ENCODE measurements at places on chromosomes 1 and 21. TPM values are rescaled to one million over a fixed set of nuclear protein-coding genes. Genes with fewer than 3 reads are reported as not detected.

DNA sequence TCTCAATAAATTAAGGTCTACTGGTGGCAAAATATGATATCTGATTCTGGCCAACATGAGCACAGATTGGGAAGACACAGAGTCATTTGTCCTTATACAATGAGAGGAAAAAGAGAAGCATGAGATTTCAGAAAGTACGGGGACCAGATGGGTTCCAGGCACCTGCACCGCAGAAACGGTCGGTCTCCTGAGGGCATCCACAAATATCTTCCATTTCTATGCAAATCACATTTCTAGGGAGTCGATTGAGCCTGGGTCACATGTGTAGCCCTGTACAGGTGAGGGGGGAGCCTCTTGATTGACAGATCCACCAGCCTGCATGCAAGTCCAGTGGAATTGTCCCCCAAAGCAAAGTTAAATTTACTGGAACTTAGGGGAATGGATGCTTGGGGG is 415.6 kb downstream of the NPHP4 start:
- DNase-seq, result peak; percentile 13

- no peak for DNase-seq
These were observed 132.1 kb downstream of the DYRK1A start for GRCh38 chr21:37498664-37499063.

GRCh38 chr21:25457411-25457810 is 149.9 kb downstream of the MRPL39 start:
- DNase-seq, result no peak

DNA sequence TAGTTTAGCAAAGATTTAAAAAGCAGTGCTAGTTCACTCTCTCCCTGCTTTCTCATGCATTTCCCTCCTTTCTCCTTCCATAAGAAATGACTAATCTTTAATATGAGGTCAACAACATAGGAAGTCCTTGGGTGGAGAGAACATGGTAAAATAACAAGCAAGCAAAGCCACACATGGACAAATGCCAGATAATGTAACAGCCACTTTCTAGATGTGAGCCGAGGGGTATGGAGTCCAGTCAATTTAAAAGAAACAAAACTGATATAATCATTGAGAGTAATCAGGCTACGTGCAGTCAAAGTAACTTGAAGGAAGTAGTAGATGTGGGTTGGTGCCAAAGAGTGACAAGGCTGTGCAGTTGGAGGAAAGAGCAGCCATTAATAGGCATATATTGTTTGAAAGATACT is 69.6 kb downstream of the DUSP10 start:
- no peak for DNase-seq

- DNase-seq, result no peak
These were observed 33.2 kb upstream of the KLF18 start for GRCh38 chr1:44174630-44175029.

GBP5 gene
- 0.44 TPM for total RNA-seq

GBP7 gene
- not detected for total RNA-seq

DNA sequence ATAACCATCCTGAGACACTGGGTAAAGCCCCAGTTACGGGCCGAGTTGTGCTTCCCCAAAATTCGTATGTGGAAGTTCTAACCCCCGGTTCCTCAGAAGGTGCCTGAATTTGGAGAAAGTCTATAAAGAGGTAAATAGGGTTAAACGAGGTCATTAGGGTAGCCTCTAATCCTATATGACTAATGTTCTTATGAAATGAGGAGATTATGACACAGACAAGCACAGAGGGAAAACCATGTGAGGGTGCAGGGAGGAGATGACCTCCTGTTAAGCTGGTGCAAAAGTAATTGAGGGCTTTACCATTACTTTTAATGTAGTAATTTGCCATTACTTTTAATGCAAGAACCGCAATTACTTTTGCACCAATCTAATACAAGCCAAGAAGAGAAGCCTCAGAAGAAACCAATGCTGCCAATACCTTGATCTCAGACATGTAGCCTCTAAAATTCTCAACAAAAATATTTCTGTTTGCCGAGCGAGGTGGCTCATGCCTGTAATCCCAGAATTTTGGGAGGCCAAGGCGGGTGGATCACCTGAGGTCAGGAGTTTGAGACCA is 260.8 kb downstream of the GPATCH2 start:
- no peak for DNase-seq

DVL1 gene
- total RNA-seq, result 92.0 TPM

GRCh38 chr1:59332983-59333382 is 36.1 kb downstream of the FGGY start:
- DNase-seq, result no peak

- DNase-seq, result no peak
These were observed 455.3 kb downstream of the KCNT2 start for GRCh38 chr1:196152975-196153374.

Measured in lower leg skin (tissue), 4 donors.